ENCODE measurements at places on chromosomes 2 and 18. TPM values are rescaled to one million over a fixed set of nuclear protein-coding genes. Genes with fewer than 3 reads are reported as not detected.

Gene FOXI3
- total RNA-seq: not detected

DNA sequence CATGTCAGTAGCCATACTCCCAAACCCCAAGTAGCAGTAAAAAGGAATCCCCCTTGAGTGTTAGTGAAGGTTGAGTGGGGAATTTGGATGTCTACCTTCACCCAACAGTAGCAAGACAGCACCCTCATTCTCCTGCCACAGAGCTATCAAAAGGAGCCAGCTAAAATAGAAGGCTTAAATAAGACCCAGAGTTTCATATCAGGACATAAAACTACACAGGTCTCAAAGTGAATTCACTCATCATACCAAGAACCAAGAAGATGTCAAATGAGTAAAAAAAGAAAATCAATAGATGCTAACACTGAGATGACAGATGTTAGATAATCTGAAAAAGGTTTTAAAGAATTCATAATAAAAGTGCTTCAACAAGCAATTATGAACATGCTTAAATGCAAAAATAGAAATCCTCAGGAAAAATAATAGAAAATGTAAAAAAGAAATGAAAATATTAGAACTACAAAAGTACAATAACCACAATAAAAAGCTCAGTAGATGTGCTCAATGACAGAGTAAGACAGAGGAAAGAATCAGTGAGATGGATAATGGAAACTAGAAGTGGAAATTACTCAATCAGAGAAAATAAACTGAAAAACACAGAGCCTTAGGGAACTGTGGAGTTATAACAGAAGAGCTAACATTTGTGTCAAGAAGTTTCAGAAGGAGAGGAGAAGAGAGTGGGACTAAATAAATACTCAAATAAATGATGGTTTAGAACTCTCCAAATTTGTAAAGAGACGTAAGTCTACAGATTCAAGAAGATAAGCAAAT, 90.5 kb downstream of the EDAR start:
- no peaks in the 10 kb centered on the region for H3K36me3 ChIP-seq
- no peak overlapping the region for H3K27ac ChIP-seq
- no peaks in the 10 kb centered on the region for H3K4me1 ChIP-seq
- H3K27me3 ChIP-seq: no peaks in the 10 kb centered on the region
- no peak overlapping the region for H3K4me3 ChIP-seq

Gene SNED1
- 8.7 TPM for total RNA-seq

GRCh38 chr2:194822657-194823056, 834.4 kb upstream of the SLC39A10 start:
- H3K27me3 ChIP-seq: no peaks in the 10 kb centered on the region
- no peaks in the 10 kb centered on the region for H3K36me3 ChIP-seq
- no peak for DNase-seq

GRCh38 chr2:109148117-109148746, 19.2 kb downstream of the SH3RF3 start:
- H3K4me1 ChIP-seq: peaks cover 19% of the 10 kb centered on the region
- no peak overlapping the region for H3K27ac ChIP-seq
- H3K27me3 ChIP-seq: no peaks in the 10 kb centered on the region
- H3K36me3 ChIP-seq: no peaks in the 10 kb centered on the region
- no peak for DNase-seq
- H3K4me3 ChIP-seq: no peak overlapping the region

DNA sequence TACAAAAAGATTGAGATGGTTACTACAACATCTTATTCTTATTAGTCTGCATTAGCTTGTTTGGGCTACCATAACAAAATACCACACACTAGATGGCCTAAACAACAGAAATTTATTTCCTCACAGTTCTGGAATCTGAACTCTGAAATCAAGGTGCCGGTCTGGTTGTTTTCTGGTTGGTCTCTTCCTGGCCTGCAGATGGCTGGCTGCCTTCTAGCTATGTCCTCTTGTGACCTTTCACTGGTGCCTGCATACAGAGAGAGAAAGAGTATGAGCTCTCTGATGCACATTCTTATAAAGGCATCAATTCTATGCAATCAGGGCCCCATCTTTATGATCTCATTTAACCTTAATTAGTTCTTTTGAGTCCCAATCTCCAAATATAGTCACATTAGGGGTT, 696.5 kb downstream of the TDRD15 start:
- H3K27me3 ChIP-seq: no peaks in the 10 kb centered on the region
- H3K27ac ChIP-seq: no peak overlapping the region
- H3K36me3 ChIP-seq: no peaks in the 10 kb centered on the region
- DNase-seq: peak; percentile 8
- no peak overlapping the region for H3K4me3 ChIP-seq
- H3K4me1 ChIP-seq: no peaks in the 10 kb centered on the region

DNA sequence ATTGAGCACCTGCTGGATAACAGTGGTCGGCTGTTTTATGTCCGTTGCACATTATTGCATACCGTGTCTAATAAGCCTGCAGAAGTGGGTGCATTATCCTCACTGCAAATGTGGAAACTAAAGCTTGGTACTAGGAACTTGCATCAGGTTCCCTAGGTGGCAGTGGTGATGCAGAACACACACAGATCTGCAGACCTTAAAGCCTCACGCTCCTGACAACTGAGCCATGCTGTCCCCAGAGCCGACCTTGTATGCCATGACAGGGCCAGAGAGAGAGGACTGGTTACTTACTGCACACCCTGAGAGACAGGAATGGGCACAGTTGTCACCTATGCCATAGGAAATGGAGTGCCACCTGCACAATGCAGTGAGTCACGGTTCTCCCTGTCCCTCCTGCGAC, 151.8 kb downstream of the SH3RF3 start:
- DNase-seq: peak; percentile 33
- peaks cover 20% of the 10 kb centered on the region for H3K4me1 ChIP-seq
- no peaks in the 10 kb centered on the region for H3K27me3 ChIP-seq
- H3K36me3 ChIP-seq: no peaks in the 10 kb centered on the region
- H3K27ac ChIP-seq: no peak overlapping the region

GRCh38 chr18:9337873-9338272, 3.3 kb downstream of the TWSG1 start:
- peaks cover 45% of the 10 kb centered on the region for H3K36me3 ChIP-seq
- H3K27ac ChIP-seq: no peak overlapping the region
- peaks cover 27% of the 10 kb centered on the region for H3K4me1 ChIP-seq
- no peaks in the 10 kb centered on the region for H3K27me3 ChIP-seq
- DNase-seq: no peak

Gene ATP6V1B1
- total RNA-seq: 0.74 TPM

DNA sequence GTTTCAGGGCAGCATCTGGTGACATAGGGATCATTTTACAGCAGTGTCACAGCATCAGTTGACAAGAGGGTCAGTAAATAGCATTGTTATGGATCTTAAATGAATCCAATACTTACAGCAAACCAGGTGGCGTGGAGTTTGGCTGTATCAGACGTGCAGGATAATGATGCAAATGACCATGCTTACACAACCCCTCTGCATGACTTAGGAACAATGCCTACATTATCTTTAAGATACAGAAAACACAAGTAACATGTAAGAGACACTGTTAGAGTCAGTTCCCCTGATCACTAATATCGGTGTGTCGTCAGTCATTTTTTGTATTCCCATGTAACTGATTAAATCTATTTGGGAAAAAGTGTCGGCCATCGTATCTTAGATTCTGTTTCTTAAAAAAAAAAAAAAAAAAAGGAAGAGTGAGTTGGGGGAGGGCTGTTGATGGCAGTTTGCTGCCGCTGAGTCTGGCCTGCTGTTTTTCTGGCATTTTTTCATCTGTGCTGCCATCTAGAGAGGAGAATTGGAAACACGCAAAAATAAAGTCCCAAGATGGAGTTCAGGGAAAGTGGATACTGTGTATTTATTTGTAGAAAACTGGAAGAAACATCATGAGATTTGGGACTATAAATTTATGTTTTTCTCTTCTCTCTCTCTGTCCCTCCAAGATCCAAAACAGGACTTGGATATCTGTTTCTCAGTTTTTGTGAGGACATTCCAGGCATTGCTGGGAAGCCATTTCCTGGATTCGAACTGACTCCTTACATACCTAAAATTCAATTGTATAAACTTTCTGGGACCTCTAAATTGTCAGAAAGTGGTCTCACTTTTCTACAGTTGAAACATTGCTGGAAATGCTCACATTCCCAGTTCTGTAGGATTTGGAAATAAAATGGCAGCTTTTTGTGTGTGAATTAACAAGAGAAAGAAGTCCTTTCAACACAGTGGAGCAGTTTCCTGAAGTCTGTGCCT, 60.3 kb upstream of the AGPS start:
- no peaks in the 10 kb centered on the region for H3K36me3 ChIP-seq
- DNase-seq: peak; percentile 19
- no peaks in the 10 kb centered on the region for H3K4me1 ChIP-seq
- H3K27ac ChIP-seq: no peak overlapping the region
- no peak overlapping the region for H3K4me3 ChIP-seq

Gene UNC80
- 0.34 TPM for total RNA-seq

- peaks cover 5% of the 10 kb centered on the region for H3K4me1 ChIP-seq
- no peak overlapping the region for H3K27ac ChIP-seq
- no peak overlapping the region for H3K4me3 ChIP-seq
These were observed 31.4 kb upstream of the CTLA4 start for GRCh38 chr2:203835892-203836800.

- DNase-seq: no peak
- no peaks in the 10 kb centered on the region for H3K27me3 ChIP-seq
- peaks cover 28% of the 10 kb centered on the region for H3K4me1 ChIP-seq
- H3K4me3 ChIP-seq: no peak overlapping the region
- H3K27ac ChIP-seq: no peak overlapping the region
- no peaks in the 10 kb centered on the region for H3K36me3 ChIP-seq
These were observed 2.3 kb downstream of the ASB3 start for GRCh38 chr2:53784436-53784835.

DNA sequence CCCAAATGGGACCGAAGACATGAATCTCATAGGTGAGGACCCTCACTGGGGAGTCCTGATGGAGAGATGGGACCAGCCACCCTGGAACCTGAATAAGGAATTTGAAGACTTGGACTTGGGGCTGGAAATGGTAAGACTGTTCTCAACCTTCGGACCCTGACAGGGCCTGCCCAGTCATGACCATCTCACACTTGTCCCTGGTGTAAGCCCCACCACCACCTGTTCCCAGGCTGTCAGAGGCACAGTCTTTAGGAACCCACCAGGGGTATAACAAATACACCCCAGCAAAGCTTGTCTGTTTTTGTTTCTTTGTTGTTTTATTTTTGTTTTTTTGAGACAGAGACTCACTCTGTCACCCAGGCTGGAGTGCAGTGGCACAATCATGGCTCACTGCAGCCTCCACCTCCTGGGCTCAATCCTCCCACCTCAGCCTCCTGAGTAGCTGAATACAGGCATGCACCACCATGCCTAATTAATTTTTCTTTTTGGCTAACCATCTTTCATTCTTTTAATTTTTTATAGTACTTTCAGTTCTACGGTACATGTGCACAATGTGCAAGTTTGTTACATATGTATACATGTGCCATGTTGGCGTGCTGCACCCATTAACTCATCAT, 106.1 kb downstream of the GFPT1 start:
- H3K4me1 ChIP-seq: no peaks in the 10 kb centered on the region
- no peak for DNase-seq
- no peaks in the 10 kb centered on the region for H3K36me3 ChIP-seq
- no peak overlapping the region for H3K27ac ChIP-seq
- no peak overlapping the region for H3K4me3 ChIP-seq

- no peak overlapping the region for H3K27ac ChIP-seq
- H3K4me3 ChIP-seq: no peak overlapping the region
- H3K27me3 ChIP-seq: no peaks in the 10 kb centered on the region
- DNase-seq: no peak
These were observed 710.4 kb upstream of the PIK3C3 start for GRCh38 chr18:41244591-41245037.

- no peak overlapping the region for H3K4me3 ChIP-seq
- no peaks in the 10 kb centered on the region for H3K27me3 ChIP-seq
- no peaks in the 10 kb centered on the region for H3K36me3 ChIP-seq
- no peak for DNase-seq
These were observed 97.2 kb downstream of the ARL4C start for GRCh38 chr2:234399451-234400246.

Gene FIGN
- total RNA-seq: 12.4 TPM

Measured in heart right ventricle (tissue), 16 donors.